ENCODE measurements at places on chromosomes 6 and 20. TPM values are rescaled to one million over a fixed set of nuclear protein-coding genes. Genes with fewer than 3 reads are reported as not detected.

Gene LRRN4
- total RNA-seq, result 0.20 TPM

Gene ADGRB3
- 3.3 TPM for total RNA-seq

Gene OPN5
- total RNA-seq, result not detected

Gene HLA-DRB1
- total RNA-seq, result 20.7 TPM

Gene CRISP3
- total RNA-seq, result 7.4 TPM

Measured in skin of body (tissue), 3 donors.